Skeletal muscle cell (primary cell): ENCODE measurements at places on chromosomes 12 and 14.

DNA sequence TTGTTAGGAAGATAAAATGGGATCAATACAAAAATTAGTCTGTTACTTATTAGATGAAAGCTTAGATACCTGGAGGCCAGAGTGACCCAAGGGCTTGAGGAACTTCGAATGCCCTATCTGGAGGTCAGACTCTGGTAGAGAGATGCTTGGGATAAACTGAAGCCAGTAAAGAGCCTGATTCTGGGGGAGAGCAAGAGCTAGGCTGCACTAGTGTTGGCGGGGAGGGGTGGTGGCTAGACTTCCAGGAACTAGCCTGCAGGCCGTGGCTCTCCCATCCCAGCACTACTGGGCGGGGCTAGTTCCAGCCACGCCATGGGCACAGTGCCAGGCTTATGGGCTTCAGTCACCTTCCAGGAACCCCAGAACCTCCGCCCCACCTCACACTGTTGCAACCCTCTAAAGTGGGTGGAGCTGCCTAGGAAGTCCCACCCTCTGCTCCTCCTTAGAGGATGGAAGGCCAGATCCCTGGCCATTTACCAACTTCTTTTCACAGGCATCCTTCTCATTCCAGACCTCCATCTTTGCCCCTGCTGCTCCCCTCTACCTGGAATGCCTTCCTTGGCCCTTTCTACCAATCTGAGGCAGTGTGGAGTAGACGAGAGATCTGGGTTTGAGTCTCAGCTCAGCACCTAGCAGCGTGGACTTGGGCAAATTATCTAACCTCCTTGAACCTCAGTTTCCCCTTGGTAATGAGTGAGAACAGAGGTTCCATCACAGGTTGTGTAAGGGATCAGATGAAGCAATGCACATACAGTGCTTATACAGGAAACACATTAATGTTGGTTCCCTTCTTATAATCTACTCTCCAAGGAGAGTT lies 6.3 kb upstream of the NFE2 start:
- DNase-seq: peak; percentile 51

- DNase-seq: no peak
Measured at GRCh38 chr14:99380402-99380801, 100.3 kb downstream of the SETD3 start.

DNA sequence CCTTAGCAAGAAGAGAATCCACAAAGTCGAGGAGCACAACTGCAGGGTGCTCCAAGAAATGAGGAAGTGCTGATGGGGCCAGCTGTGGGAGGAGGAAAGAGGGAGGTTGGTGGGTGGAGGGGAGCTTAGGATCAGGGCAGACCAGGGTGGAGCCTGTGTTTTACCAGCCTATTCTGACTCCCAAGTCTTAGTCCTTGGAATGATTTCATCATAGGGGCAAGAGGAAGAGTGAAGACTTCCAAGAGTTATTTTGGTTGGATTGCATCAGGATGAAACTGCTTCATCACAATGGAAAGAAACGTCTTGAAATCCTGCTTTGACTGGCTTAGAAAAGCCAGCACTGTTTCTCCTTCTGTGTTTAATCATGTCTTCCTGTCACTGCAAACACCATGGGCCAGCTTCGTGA lies 194.0 kb downstream of the DPF3 start:
- DNase-seq: peak; percentile 73

GRCh38 chr12:68856510-68856909 lies 48.5 kb downstream of the MDM2 start:
- no peak for DNase-seq

DNA sequence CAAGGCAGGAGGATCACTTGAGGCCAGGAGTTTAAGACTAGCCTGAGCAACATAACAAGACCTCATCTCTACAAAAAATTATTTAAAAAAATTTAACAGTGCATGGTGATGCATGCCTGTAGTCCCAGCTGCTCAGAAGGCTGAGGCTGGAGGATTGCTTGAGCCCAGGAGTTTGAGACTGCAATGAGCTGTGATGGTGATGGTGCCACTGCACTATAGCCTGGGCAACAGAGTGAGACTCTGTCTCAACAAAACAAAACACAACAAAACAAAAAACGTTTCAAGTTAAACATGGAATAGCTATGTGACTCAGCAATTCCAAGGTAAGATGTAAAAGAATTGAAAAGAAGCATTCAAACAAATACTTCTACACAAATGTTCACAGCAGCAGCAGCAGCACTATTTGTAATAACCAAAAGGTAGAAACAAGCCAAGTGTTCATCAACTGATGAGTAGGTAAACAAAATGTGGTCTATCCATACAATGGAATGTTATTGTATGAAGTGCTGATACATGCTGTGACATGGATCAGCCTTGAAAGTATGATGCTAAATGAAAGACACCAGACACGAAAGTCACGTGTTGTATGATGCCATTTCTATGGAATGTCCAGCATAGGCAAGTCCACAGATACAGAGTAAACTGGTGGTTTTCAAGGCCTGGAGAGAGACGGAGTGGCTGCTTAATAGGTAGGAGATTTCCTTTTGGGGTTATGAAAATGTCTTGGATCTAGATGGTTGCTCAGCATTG lies 31.4 kb downstream of the CFAP251 start:
- DNase-seq: peak; percentile 78

- no peak for DNase-seq
Measured at GRCh38 chr12:85279449-85280164, 413 bp upstream of the ALX1 start.

GRCh38 chr14:89401241-89401640 lies 15.8 kb downstream of the FOXN3 start:
- no peak for DNase-seq

DNA sequence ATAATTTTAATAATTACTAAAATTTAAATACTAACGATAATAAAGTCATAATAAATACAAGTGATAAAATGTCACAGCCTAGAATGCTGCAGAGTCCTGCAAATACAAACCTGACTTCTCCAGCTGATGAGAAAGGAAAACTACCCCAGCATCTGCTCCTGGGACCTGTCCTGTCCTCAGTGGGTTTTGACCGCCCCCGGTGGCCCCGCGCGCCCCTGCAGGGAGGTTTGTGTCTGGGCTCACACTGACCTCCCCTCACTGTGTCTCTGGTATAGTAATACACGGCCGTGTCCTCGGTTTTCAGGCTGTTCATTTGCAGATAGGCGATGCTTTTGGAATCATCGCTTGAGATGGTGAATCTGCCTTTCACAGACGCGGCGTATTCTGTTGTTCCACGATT lies 1139.4 kb downstream of the TMEM121 start:
- no peak for DNase-seq

DNA sequence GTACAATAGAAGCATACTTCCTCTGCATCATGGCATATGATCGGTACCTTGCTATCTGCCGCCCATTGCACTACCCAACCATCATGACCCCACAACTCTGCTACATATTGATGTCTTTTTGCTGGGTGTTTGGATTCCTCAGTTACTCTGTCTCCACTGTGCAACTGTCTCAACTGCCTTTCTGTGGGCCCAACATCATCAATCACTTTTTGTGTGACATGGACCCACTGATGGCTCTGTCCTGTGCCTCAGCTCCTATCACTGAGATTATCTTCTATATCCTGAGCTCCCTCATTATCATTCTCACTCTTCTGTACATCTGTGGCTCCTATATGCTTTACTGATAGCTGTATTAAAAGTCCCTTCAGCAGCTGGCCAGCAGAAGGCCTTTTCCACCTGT lies 13.9 kb upstream of the OR11H6 start:
- DNase-seq: no peak

- DNase-seq: peak; percentile 79
Measured at GRCh38 chr14:85528080-85528896, 1.7 kb upstream of the FLRT2 start.

DNA sequence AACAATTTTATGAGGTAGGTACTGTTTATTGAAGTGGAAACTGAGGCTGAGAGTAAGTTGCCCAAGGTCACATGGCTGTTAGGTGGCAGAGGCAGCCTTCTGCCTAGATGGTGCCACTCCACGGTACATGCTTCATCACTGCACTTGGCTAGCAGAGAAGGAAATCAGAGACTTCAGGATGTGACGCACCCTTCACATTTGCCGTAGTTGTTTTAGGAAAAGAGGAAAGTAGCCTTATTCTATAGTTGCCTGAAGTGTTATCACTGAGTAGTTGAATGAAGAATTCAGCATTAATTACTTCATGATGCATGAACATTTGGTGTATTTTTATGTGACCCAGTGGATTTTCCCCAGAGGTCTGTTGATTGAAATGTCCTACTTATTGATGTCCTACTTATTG lies 55.7 kb downstream of the ERC1 start:
- DNase-seq: no peak

- DNase-seq: no peak
Measured at GRCh38 chr14:35829449-35829848, 3.3 kb downstream of the BRMS1L start.

- DNase-seq: no peak
Measured at GRCh38 chr12:107042801-107043200, 50.5 kb downstream of the CRY1 start.

DNA sequence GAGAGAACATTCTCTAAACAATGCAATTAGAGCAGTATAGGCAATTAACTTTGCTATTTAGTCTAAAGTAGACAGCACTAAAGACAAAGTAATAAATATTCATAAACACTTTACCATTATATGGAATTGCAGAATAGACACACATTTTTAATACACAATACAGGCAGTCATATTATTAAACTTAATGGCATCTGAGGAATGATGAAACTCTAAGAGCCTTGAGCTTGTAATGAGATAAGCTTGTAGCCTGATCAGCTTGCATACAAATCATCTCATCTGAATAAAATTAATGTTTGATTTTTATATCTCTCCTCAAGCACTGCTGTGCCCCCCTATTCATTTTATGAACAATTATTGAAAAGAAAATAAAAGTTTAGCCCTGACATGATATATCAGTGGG lies 107.6 kb downstream of the MGAT4C start:
- no peak for DNase-seq

DNA sequence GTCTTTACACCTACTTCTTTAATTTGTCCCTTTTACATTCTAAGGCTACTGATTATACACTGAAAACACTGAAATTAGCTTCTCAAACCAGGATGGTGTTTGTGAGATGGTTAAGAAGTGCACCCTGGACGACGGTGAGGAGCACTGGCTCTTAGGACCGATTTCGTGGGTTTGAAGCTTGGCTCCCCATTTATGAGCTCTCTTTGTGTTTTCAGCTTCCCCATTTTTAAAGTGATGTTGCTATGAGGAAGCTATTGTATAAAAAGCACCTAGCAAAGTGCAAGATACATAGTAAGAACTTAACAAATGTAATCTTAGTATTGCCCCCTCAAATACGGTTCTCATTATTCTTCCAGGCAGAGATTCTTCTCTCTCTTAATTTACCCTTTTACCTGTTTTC lies 4.7 kb downstream of the NFYB start:
- DNase-seq: no peak

GRCh38 chr14:63182968-63183367 lies 21.3 kb upstream of the RHOJ start:
- no peak for DNase-seq

DNA sequence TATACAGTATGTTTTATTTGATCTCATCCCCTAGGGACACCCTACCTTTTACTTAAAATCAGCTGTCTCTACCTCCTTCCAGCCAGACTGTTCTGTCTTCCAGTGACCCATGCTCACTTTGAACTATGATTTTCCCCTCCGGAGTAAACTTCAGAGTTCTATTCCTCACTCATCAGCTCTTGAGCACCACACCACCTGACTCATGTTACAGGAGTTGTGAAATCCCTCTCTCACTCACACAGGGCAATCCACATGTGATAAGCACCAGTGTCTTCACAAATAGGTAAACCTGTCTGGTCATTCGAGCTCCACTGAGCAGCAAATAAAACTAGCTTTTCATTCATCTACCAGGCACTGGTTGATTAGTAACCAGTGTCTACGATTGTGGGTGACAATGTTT lies 177.3 kb upstream of the BMP4 start:
- DNase-seq: no peak

- DNase-seq: no peak
Measured at GRCh38 chr12:31536672-31537071, 54.3 kb downstream of the DENND5B start.

GRCh38 chr14:98501335-98501734 lies 770.7 kb downstream of the BCL11B start:
- DNase-seq: no peak

- DNase-seq: no peak
Measured at GRCh38 chr12:64526859-64527258, 74.9 kb downstream of the TBK1 start.

DNA sequence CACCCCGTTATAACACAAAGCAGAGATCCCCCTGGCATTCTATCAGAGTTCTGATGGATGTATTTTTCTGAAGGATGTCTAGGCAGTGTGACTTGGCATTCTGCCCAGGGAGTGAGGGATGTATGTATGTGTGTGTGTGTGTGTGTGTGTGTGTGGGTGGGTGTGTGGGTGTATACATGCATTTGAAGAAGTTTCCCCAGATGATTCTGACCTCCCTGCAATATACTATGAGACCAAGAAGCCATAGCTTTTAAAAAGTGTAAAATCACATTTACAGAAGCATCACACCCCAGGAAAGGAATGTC lies 59.7 kb upstream of the NAP1L1 start:
- DNase-seq: peak; percentile 22

DNA sequence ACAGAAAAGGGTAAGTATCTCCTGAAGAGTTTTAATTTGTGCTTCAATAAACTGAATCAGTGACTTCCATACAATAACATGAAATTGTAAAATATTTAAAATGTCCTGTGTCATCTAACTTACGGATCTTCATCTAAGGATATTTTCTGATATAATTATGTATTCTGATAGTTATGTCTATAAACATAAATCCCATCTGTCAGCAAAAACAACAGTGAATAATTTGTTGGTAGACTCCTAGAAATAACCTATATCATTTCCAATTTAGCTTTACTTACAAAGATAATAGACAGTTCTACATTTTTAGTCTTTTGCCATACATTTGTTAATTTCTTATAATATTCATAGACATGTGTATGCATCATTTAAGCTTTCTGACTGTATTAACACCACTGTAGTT lies 293.9 kb downstream of the CCDC91 start:
- DNase-seq: no peak

GRCh38 chr14:52596320-52596719 lies 43.7 kb downstream of the GPR137C start:
- DNase-seq: no peak

DNA sequence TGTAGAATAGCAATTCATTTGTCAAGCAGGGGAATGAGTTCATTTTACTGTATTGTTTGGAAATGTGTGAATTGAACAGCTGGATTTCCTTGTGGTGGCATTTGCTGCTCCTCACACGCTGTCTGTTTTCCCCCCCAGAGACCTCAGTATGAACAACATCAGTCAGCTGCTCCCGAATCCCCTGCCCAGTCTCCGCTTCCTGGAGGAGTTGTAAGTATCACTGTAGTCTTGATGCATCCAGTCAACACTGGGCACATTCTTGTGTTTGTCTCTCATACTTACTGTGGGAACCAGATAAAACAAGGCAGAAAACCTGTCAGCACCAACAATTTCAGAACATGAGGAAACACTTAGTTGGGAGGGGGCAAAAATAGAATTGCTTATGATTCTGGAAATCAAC lies 64.9 kb downstream of the LGR5 start:
- DNase-seq: peak; percentile 27

GRCh38 chr12:6632026-6632983 lies 3.5 kb downstream of the LPAR5 start:
- no peak for DNase-seq
